Activated T-cell treated with anti-CD3 and anti-CD28 coated beads, Interleukin-2, amount 50 U/mL, for 24 hours (primary cell): ENCODE measurements at places on chromosomes 3 and 15.

DNA sequence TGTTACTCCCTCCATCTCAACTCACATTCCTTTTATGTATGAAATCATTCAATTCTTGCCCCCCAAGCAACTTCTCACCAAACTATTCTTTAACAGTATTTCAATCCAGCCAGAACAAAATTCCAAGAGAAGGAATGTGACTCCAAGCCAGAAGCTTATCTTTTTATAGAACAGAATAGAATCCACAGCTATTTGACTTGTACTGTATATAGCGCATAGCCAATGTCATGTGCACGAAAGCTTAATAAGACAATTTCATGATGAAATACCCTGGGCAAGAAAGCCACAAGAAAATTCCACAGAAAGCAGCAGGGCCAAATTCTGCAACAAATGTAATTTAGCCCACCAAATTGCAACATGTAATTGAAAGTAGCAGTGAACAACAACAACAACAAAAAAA, 127.6 kb upstream of the UBE2E2 start:
- H3K27me3 ChIP-seq: no peaks in the 10 kb centered on the region
- no peak overlapping the region for H3K4me3 ChIP-seq
- no peaks in the 10 kb centered on the region for H3K36me3 ChIP-seq
- H3K27ac ChIP-seq: no peak overlapping the region
- no peak for DNase-seq

GRCh38 chr15:83248151-83249029, 36.1 kb downstream of the BNC1 start:
- no peaks in the 10 kb centered on the region for H3K36me3 ChIP-seq
- no peak for DNase-seq
- no peaks in the 10 kb centered on the region for H3K4me1 ChIP-seq
- H3K27me3 ChIP-seq: peaks cover 65% of the 10 kb centered on the region

DNA sequence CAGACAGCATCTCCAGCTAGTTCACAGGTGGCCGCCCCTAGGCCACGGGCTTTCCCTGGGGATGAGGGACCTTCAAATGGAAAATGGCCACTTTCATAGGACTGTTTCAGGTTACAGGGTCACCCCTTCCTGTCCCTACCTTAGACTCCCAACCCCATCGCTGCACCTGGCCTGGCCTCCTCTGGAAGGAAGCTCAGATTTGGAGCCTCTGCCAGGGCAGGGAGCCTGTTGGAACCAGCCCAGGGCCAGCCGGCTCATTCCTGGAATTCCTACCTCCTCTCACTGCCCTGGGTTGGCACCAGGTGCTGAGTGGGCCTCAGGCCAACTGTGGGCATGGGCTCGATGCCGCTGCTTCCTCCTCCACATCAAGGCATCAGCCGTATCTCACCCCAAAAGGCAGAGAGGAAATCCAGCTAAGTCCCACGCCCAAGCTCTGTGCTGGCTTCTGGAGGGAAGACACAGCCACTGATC, 42.2 kb downstream of the KLHL25 start:
- H3K4me1 ChIP-seq: peaks cover 32% of the 10 kb centered on the region
- DNase-seq: no peak
- no peak overlapping the region for H3K4me3 ChIP-seq
- H3K27ac ChIP-seq: peak overlapping the region; percentile 80
- H3K27me3 ChIP-seq: no peaks in the 10 kb centered on the region
- peaks cover 22% of the 10 kb centered on the region for H3K36me3 ChIP-seq

- H3K27me3 ChIP-seq: no peaks in the 10 kb centered on the region
Measured at GRCh38 chr3:13901935-13902584, 22.2 kb upstream of the WNT7A start.

GRCh38 chr15:51077221-51078153, 17.2 kb downstream of the TNFAIP8L3 start:
- H3K36me3 ChIP-seq: no peaks in the 10 kb centered on the region
- H3K27me3 ChIP-seq: peaks cover 17% of the 10 kb centered on the region
- H3K4me3 ChIP-seq: peak overlapping the region; percentile 17
- peak overlapping the region; percentile 74 for H3K27ac ChIP-seq
- DNase-seq: peak; percentile 71

GRCh38 chr15:60477916-60478565, 901 bp downstream of the ICE2 start:
- peak overlapping the region; percentile 99 for H3K27ac ChIP-seq
- no peaks in the 10 kb centered on the region for H3K27me3 ChIP-seq
- no peak for DNase-seq
- peaks cover 57% of the 10 kb centered on the region for H3K4me1 ChIP-seq
- peaks cover 61% of the 10 kb centered on the region for H3K36me3 ChIP-seq
- H3K4me3 ChIP-seq: peak overlapping the region; percentile 98

- H3K36me3 ChIP-seq: no peaks in the 10 kb centered on the region
- no peak overlapping the region for H3K4me3 ChIP-seq
- no peak for DNase-seq
- no peaks in the 10 kb centered on the region for H3K4me1 ChIP-seq
Measured at GRCh38 chr15:87896936-87897335, 359.6 kb downstream of the NTRK3 start.

GRCh38 chr3:183116025-183116614, 16.8 kb upstream of the MCCC1 start:
- no peaks in the 10 kb centered on the region for H3K36me3 ChIP-seq
- peak; percentile 74 for DNase-seq
- H3K27ac ChIP-seq: peak overlapping the region; percentile 20

DNA sequence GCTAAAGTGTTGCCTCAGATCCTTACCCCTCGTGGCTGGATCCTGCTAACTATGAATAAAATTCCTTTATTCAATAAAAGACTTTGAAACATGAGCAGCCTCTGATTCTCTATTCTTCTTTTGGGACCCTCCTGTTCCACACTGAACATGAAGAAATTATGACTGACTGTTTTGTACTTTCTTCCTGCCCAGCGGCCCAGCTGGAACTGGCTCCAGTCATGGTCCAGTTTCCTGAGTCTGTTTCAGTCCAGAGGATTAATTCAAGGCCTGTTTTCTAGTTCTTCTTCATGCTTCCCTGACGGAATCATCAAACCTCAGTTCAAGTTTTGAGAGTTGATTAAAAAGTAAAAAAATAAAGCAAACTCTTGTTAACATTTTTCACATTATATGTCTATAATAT, 52.6 kb upstream of the CP start:
- H3K36me3 ChIP-seq: no peaks in the 10 kb centered on the region
- no peak overlapping the region for H3K4me3 ChIP-seq
- no peak overlapping the region for H3K27ac ChIP-seq
- DNase-seq: no peak
- peaks cover 16% of the 10 kb centered on the region for H3K4me1 ChIP-seq

- H3K4me1 ChIP-seq: no peaks in the 10 kb centered on the region
- H3K36me3 ChIP-seq: no peaks in the 10 kb centered on the region
- no peak overlapping the region for H3K27ac ChIP-seq
- no peaks in the 10 kb centered on the region for H3K27me3 ChIP-seq
- no peak for DNase-seq
Measured at GRCh38 chr3:55690726-55691125, 203.6 kb upstream of the WNT5A start.

GRCh38 chr15:65916664-65917406, 47.5 kb downstream of the RAB11A start:
- peak overlapping the region; percentile 78 for H3K27ac ChIP-seq
- H3K4me3 ChIP-seq: no peak overlapping the region
- H3K36me3 ChIP-seq: no peaks in the 10 kb centered on the region
- DNase-seq: peak; percentile 39
- H3K4me1 ChIP-seq: peaks cover 28% of the 10 kb centered on the region

GRCh38 chr3:153289334-153289808, 127.3 kb downstream of the RAP2B start:
- H3K27ac ChIP-seq: no peak overlapping the region
- H3K27me3 ChIP-seq: no peaks in the 10 kb centered on the region
- no peaks in the 10 kb centered on the region for H3K36me3 ChIP-seq
- no peak for DNase-seq
- no peak overlapping the region for H3K4me3 ChIP-seq
- H3K4me1 ChIP-seq: peaks cover 56% of the 10 kb centered on the region

GRCh38 chr3:47512416-47513124, 942 bp downstream of the ELP6 start:
- H3K4me3 ChIP-seq: peak overlapping the region; percentile 98
- peak overlapping the region; percentile 100 for H3K27ac ChIP-seq
- H3K36me3 ChIP-seq: peaks cover 54% of the 10 kb centered on the region
- no peaks in the 10 kb centered on the region for H3K27me3 ChIP-seq
- H3K4me1 ChIP-seq: peaks cover 19% of the 10 kb centered on the region

DNA sequence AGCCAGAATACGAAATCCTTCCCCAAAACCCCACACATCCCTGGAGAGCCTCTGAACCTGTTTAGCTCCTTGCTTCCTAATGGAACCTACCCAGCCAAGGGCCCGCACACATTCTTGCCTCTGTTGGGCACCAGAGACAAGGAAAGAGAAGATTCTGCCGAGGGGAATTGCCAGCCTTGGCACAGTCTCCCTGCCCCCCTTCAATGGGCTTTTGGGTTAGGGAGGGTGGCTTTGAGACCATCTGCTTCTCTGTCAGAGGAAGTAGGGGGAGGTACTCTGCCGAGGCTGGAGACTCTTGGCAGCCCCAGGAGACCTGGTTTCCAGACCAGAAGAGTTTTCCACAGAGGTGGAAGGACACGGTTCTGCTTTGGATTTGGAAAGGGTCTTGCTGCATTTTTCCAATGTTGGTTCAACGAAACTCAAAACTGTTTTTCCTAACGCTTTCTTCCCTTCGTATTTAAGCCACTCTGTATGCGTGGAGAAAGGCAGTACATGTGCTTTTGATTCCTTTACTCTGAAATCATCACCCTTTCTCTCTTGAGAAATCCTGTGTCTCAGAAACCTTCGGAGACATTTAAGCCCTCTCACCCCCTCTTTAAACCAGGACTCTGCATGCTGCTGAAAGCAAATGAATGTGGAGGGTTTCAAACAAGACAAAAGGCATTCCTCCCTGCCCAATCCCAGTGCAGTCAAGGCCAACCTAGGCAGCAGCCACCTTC, 78.8 kb upstream of the PRR23C start:
- no peaks in the 10 kb centered on the region for H3K27me3 ChIP-seq
- H3K27ac ChIP-seq: no peak overlapping the region
- H3K36me3 ChIP-seq: no peaks in the 10 kb centered on the region

GRCh38 chr15:52180196-52180835, 10.9 kb downstream of the GNB5 start:
- peak; percentile 40 for DNase-seq
- peak overlapping the region; percentile 84 for H3K4me3 ChIP-seq
- H3K27me3 ChIP-seq: no peaks in the 10 kb centered on the region
- peaks cover 2% of the 10 kb centered on the region for H3K36me3 ChIP-seq
- H3K4me1 ChIP-seq: peaks cover 37% of the 10 kb centered on the region

DNA sequence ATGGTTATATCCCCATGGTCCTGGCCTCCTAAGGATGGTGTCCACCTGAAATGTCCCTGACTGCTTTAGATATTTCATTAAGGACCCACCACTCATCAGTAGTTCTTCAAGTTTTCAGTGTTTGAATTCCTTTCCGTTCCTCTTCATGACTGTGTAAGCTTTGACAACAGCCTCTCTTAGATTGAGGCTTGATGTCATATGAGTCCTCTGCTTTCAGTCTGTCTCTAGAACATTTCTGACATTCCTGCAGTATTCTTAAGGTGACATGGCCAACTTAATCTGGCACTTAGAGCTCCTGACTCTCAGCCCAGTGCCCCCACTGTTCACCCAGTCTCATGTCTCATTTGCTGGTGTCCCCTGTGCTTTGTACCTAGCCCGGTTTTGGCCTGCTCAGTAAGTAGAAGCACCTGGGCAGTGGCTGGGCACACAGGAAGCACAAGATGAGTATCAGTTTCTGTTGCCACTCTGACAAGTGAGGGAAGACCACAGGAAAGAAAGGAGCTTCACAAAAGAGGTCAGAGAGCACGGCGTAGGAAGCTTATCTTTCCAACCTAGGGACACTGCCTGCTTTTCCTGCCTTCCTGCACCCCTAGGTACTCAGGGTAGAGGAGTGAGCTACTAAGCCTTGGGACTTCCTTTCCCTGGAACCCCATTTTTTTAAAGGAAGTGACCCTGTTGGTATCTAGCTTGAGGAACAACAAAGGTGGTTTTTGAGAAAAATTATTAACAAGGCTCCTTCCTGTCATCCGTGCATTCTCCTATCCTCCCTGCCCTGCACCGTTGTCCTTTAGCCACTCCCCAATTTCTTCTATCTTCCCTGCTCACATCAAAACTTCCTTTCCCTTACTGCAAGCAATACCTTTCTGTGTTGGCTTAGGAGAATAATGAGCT, 103.1 kb downstream of the KLHL25 start:
- H3K4me3 ChIP-seq: peak overlapping the region; percentile 82
- H3K36me3 ChIP-seq: peaks cover 73% of the 10 kb centered on the region
- H3K27me3 ChIP-seq: no peaks in the 10 kb centered on the region
- DNase-seq: peak; percentile 57
- peak overlapping the region; percentile 97 for H3K27ac ChIP-seq
